Adipocyte (in vitro differentiated cells): ENCODE measurements at places on chromosomes 2 and 18.

DNA sequence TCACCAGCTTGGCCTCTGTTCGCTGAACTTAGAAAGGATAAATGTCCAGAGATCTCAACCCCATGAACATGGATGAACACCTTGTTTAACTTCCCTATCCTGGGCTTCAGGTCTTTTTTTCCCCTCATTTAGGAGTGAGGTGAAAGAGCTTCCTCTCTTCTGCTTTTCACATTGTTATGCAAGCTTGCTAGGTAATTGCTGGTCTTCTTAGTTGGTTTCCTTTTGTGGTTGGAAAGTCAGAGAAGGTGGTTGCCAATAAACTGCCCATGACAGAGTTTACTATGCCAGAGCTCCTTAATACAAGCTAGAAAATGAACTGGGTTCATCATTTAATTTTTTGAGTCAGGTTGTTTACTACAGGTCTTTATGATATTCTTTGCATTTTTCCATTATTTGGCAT lies 16.6 kb downstream of the SLC9A4 start:
- no peak for DNase-seq

DNA sequence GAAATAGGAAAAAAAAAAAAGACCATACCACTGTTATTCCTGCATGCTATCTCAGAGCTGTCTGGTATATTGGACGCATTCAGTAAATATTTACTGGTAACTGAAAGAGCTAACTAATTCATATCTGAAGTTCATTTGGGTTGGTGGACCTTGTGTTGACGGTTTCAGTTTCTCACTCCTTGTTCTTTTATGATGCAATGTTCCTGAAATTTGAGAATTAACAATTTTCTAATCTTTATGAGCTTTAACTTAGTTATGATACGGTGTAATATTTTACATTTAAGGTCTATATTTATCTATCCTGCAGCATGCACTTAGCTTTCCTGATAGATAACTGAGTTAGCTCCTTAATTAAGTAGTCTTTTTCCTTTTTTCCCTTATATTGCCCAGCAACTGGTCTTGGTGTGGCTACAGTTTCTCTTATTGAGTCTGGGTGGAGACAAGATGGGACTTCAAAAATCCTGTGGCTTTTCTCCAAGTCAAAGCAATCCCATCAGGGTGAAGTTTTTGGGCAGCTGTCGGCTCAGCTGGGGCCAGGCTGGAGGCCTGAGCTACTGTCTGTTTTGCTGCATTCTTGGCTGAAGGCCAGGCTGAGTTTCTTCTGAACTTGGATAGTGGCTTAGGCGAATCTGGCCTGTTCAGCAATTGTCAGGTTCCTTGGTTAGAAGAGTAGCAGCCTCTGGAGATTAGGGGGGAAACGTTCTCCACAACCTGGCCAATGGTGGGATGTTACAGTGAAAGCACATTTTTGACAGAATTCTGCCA lies 78.4 kb upstream of the MEX3C start:
- DNase-seq = peak; percentile 34

DNA sequence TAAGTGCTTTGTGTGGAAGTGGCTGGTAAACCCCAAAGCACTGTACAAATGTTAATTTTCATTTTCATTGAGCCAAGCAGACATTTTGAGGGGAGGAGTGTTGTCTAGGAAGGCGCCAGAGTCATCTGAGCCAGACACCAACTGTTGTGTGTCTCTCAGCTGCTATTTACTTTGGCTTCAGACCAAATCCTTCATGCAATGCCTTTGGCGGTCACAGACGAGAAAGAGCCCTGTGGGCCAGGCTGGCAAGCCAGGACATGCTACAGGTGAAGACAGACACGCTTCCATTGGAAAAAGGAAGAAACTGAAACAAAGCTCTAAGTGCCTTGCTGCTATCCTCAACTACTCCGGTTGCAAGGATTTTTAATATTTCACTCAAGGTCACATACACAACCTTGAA lies 115.4 kb upstream of the CDC42EP3 start:
- DNase-seq = no peak

DNA sequence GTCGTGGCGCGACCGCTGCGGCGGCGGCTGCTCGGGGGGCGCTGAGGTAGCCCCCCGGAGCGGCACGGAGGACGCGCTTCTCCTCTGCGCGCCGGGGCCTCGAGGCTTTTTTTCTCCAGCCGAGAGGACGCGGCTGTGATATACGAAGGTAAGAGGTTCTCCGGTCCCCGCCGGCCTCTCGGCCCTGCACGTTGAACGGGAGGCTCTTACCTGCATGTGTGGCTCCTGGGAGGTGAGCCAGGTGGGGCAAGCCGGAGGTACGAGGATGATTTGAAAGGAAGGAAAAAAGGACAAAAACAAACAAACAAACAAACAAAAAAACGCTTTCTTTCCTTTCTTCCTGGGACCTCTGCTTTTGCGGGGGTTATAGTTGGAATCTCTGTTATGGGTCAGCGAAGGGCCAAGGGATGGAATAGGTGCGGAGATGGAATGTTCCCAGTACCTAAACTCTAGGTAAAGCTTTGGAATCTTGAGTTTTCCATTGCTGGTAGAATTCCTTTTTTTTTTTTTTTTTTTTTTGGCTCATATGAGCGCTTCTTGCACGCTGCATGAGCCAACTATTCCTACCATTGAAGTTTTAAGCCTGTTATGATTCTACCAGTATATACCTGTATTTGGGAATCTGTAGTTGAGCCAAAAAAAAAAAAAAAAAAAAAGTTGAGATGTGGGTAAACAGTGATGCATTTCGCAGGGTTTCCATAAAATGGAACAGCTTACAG lies 674 bp downstream of the PTPN4 start:
- DNase-seq = no peak

DNA sequence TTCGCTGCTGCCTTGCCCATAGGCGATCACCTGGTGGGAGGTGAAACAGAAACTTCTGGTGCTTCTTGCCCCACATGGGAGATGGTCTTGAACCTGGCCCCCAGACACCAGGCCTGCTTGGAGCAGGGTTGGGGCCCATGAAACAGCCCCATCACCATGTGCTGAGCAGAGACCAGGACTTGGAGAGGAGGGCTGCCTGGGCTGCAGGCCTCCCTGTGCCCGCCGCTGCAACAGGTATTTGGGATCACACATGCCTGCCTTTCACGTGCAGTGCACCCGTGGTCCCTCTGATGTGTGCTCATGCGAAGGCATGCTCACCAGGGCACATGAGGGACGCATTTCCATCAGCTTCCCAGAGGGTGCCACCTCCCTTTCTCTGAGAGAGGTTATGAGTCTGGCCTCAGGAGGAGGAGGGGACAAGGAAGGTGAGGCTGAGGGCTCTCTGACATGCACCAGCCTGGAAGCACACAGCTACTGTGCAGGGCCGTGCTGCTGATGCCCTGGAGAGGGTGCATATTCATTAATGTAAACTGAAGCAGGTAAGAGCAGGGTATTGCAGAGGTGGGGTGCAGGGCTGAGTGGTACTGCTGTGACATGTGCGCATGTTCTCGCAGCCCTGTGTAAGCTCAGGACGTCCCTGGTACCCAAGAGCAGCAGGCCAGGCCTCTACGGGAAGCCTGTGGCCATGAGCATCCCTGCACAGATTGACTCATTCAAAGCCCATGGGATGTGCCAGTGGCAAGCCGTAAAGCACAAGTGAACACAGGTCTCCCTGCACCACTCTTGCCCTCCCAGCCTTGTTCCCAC lies 4.2 kb upstream of the OXER1 start:
- no peak for DNase-seq

- DNase-seq = no peak
These were observed 144.4 kb downstream of the PTPRM start for GRCh38 chr18:7711495-7711894.

GRCh38 chr2:204434660-204435462 lies 110.4 kb upstream of the PARD3B start:
- DNase-seq = peak; percentile 48

GRCh38 chr2:180695586-180696401 lies 284.6 kb upstream of the UBE2E3 start:
- no peak for DNase-seq

- no peak for DNase-seq
These were observed 51.3 kb downstream of the THNSL2 start for GRCh38 chr2:88221365-88221942.

DNA sequence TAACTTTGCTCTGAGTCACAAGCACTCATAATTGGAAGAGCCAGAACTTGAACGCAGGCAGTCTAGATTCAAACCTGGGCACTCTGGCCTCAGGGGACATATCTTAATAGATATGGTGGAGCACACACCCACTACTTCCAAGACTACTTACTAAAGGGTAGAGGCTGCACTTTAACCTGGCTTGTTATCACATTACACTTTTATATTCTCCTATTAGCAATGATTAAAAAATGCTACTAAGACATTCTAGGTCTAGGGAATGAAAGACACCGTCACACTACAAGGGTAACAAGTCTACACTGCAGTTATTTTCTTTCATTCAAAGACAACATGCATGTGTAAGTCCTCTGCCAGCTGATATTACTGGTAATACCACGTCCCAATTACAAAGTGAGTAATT lies 258.8 kb downstream of the ZNF521 start:
- DNase-seq = no peak

DNA sequence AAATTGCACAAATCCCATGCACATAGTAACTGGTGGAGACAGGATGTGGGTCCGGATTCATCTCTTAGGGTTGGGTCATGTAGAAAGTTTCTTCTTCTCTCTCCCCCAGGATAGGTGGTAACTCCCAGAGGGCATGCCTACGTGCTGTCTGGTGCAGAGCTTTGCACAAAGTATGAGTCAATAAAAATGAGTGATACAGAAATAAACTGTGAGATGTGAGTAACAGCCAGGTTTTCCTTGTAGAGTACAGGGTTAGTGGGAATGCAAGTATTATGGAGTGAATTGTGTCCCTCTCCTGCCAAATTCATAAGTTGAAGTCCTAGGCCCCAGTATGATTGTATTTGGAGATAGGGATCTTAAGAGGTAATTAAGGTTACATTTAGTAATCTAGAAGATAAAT lies 289.4 kb downstream of the ALK start:
- peak; percentile 30 for DNase-seq

GRCh38 chr2:239396881-239397681 lies 3.7 kb downstream of the HDAC4 start:
- no peak for DNase-seq

DNA sequence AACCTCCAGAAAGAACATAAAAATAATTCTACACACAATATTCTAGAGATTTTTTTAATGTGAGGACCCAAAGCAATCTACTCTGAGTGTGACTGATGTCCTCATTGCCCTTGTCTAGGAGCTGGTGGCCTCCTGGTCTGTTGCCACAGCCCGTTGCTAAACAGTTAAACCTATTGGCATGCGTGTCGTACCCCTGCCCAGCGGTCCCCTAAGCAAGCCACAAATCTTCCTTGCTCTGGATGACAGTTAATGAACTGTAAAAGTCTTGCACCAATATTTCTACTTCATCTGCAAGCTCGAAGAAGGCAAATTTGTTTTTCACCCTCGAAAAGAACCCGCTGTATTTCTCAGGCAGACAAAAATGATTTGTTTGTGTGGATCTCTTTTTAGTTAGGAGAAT lies 489.1 kb upstream of the MEX3C start:
- DNase-seq = no peak

GRCh38 chr2:43995733-43996533 lies at the start of gene LRPPRC:
LRPPRC (minus strand) TSS chr2:43995989; CDS start chr2:43995947, 42 bp downstream.
- peak; percentile 99 for DNase-seq

DNA sequence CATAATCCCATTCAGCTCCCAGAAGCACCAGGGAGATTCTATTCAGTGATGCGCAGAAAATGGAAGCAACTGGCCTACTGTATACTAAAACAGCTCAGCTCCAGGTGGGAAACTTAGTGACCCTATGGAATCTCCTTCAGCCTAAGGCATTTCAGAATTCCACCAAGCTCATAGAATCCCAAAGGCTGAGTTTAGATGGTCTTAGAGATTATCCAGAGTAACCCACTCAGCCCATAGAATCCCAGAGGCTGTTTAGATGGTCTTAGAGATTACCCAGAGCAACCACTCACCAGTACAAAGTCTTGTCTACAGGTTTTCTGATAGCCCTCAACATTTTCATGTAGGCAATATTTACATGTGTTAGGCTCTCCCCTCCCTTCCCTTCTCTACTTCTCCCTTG lies 232.0 kb upstream of the SLC14A2 start:
- no peak for DNase-seq

- DNase-seq = no peak
These were observed 216.9 kb downstream of the ARHGAP15 start for GRCh38 chr2:143345887-143346787.

- peak; percentile 30 for DNase-seq
These were observed 71.2 kb upstream of the FOSL2 start for GRCh38 chr2:28321426-28321825.

DNA sequence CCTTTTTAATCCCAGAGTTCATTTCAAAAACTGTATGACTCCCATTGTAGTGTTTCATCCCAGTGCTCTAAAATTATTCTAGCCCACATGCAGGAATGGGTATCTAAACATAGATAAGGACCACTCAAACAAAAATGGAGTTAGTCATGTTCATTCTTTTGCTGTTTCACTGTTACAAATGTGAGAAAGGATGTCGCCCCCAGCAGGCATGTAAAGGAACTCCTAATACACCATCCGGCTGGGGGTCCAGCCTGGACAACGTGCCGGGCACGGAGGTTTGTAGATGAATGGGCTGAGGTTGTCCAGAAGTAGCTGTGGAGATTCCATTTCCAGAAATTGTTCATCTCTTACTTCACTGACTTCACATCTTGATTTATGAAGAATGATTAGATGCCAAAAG lies 101.9 kb upstream of the RAB12 start:
- DNase-seq = peak; percentile 33

DNA sequence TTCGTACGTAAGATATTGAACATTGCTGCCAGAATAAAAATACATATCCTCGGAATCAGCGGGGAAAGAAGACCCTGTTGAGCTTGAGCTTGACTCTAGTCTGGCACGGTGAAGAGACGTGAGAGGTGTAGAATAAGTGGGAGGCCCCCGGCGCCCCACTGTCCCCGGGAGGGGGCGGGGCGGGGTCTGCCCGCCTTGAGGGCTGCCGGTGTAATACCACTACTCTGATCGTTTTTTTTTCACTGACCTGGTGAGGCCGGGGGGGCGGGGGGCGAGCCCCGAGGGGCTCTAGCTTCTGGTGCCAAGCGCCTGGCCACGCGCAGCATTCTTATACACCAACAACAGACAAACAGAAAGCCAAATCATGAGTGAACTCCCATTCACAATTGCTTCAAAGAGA lies 324.0 kb upstream of the REG3G start:
- DNase-seq = no peak

- DNase-seq = no peak
These were observed 28.9 kb downstream of the KCNK3 start for GRCh38 chr2:26721115-26722032.

DNA sequence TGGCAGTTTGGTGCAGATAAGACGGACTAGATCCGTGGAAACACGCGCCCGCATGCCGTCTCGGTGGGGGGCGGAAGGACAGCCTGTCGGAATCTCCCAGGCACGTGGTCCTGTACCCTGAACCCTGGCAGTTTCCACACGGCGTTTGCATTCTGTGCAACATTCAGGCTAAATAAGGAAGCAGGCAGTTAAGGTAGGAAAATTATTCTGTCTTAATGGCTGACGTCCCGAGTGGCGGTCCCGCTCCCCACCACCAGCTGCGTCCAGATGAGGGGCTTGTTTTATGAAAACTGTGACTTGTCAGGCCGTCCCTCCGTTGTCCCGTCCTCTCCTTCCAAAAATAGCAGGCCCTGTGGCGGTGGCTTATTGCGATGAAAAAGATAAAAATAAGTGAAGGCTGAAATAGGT lies 120.2 kb downstream of the NFATC1 start:
- DNase-seq = no peak
